Activated CD8-positive, alpha-beta memory T cell treated with anti-CD3 and anti-CD28 coated beads for 1 hour (primary cell): ENCODE measurements at places on chromosomes 12 and 14.
A peak's percentile ranks its signal among the peaks of the same experiment; 100 is the strongest.

DNA sequence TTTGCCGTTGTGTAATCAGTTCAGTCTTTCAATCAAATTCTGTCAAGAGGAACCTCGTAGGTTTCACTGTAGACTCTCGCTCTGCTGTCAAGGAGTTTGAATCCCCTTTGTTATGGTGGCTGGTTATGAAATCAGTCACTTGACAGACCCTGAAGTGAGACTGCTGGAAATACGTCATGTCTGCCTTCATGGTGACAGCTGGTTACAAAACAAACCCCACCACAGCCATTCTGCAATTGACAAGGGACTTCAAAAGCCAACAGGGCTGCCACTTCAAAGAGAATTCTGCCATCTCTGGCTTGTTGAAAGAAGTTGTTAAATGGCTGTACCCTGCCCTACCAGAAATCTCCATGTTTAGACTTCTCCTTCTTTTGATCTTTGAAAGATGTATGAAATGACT, 286.9 kb downstream of the ERC1 start:
- peak; percentile 38 for DNase-seq

- no peak for DNase-seq
These were observed 127.1 kb downstream of the CAPZA3 start for GRCh38 chr12:18864900-18865561.

GRCh38 chr12:114477989-114478395, 72.0 kb upstream of the TBX5 start:
- no peak for DNase-seq

DNA sequence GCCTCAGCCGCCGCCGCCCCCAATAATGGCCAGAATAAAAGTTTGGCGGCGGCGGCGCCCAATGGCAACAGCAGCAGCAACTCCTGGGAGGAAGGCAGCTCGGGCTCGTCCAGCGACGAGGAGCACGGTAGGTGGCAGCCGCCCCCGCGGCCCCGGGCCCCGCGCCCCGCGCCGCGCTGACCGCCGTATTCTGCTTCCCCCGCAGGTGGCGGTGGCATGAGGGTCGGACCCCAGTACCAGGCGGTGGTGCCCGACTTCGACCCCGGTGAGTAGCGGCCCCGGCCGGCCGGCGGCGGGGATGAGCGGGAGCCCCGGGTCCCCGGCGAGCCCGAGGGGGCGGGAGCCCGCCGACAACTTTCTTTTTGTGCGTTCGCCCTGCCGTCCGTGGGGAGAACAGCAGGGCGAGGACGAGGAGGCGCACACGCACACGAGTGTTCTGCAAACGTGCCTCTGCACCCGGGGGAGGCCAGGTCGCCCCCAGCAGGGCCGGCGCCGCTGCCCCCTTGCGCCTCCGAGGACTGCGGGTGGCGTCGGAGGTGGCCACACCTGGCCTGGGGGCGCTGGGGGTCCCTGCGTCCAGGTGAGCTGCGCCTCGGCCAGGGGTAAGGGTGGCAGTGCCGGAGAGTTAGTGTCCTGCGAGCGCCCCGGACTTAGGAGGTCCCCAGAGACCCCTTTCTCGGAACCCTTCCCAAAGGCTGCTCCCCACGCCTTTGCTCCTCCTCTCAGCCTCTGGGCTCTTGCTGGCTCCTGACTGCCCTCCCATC, 794 bp downstream of the RCOR1 start:
- DNase-seq = no peak

DNA sequence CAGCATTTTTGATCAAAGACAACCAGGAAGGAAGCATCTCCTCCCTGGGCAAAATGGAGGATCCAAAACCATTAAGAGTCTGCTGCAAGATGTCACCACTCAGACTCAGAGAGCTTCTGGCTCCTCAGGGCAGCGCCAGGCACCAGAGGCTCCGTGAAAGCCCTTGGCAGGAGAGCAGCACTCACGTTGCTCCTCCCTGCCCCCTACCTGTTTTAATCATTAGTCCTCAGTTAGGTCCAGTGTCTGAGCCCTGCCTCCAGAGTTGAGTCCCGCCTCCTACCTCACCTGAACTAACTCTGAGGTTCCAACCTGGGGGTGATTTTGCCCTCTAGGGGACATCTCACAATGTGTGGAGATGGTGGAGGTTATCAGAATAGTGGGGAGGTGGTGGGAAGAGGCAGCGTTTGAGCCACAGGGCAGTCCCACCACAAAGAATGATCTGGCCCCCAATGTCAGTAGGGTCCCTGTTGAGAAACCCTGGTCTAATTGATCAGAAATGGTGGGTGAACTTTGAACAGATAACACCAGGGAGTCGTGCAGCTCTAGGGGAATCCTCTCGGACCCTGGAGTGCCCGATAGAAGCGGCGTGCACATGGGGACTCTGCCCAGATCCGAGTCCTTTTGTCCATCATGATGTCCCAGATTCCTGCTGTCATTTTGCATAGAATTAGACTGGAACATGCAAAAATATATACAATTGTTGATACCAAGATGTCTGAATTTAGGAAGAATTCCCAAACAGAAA, 156.7 kb upstream of the DIO3 start:
- DNase-seq = no peak

GRCh38 chr12:118984161-118984943, 3.0 kb downstream of the SRRM4 start:
- no peak for DNase-seq

- no peak for DNase-seq
These were observed 2.5 kb upstream of the PSMC1 start for GRCh38 chr14:90253826-90254225.

- DNase-seq = no peak
These were observed 31.6 kb downstream of the SPTLC2 start for GRCh38 chr14:77584809-77585208.

DNA sequence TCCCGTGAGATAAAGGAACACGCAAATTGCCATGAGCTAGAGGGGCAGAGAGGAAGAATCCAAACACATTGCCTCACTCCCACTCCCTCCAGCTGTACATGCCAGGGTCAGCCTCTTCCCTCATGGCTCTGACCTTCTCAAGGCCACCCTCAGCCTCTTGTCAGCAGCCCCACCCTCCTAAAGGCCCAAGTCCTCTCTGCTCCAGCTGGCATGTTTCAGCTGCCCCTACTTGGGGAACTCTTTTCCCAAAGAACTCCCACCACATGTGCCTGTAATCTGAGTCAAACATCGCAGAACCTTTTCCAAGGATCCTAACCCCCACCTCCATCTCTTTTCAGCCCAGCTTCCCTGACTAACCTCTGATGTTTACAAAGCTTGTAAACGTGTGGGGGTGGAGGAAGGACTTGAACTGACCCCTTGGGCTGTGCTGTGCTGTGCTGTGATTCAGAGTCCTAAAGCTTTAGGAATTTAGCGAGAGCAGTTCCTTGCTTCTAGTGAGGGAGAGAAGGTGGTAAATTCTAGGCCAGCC, 7.3 kb upstream of the CACNB3 start:
- no peak for DNase-seq

DNA sequence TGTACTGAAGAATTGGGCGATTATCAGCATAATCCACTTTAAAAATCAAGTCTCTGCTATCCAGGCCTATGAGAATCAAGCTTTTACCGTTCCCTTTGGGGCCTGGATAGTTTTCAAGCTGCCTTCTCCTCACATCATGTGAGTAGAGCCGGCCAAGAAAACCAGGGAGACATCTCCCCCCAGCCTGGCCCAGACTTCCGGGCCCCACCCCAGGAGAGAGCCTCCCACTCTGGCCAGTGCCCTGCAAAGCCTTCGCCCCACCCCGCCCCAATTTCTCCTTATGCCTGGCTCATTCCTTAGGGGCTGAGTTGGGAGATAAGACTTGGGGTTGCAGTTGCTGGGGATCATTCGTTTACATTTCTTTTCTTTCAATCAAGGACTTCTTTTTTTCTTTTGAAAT, 1.4 kb upstream of the TMEM132C start:
- no peak for DNase-seq

DNA sequence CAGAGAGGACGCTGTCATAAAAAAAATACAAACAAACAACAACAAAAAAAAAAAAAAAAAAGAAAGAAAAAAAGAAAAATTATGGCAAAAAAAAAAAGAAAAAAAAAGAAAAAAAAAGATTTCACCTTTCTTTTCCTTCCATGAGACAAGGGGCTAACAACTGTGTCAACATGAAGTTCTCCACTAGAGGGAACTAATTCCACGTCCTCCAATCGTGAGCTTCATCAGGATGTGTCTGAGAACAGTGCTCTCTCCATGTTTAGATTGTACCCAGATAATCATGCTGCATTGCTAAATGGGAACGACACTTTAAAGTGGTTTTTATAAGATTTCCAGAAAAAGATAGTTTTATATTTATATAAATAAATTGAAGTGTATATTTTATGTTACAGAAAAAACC, 96.2 kb upstream of the PTPRB start:
- no peak for DNase-seq

DNA sequence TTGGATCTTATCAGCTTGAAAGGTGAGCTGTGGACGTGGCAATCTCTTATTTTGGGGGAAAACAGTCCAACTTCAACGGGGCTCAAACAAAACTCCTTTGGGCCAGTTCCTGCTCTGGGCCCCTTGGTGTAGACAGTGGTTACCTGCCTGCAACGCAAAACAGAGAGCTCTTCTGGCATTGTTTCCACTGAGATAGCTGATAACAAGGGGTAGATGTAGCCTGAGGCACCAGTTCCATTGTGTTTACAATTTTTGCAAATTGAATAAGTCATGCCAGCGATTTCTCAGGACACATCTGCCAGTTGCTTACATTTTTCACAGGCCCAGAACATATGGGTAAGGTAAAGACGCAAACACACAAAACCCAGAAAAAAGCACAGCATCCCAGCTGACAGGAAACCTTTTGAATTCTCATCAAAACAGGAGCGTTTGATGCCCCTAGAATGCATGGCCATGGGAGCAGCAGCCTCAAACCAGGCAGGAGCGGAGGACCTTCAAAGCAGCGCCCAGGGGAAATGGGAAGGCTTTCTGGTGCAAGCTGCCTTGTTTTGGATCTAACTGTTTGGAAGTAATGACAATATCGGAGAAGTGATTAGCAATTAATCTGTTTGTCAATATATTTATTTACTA, 259.7 kb downstream of the AACS start:
- DNase-seq = no peak

GRCh38 chr12:122851820-122852219, 16.6 kb downstream of the HIP1R start:
- DNase-seq = no peak

- no peak for DNase-seq
These were observed 76.4 kb upstream of the FAR2 start for GRCh38 chr12:29072631-29073030.

DNA sequence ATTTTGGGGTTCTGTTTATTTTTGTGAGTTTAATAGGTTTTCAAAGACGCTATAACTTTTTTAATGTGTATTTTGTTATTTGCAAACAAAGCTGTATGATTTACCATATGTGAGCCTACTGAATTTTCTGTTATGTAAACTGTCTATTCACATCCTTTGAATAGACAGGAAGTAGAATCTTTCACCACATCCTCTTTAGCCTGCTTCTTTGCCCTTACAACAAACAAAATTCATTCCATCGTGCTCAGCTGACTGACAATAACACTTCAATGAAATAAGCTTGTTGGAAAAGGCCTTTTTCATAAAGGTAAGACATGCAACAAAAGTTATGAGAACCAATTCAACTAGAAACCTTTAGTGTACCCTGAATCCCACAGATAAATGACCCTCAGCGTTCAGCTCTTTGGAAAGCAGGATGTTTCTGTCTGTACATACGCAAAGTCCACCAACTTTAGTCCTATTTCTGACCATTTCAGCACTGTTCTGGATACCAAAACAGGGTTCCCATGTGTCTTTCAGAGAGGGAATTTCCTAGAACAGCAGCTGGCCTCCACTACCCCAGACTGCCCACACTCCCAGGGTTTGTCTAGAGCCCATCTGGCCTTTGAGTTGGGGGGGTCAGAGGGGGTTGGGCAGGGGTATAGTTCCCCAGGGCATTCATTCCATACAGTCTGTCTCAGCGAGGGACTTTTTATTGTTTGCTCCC, 71.3 kb downstream of the DUSP6 start:
- no peak for DNase-seq

GRCh38 chr12:114041136-114041535, 75.0 kb upstream of the RBM19 start:
- DNase-seq = no peak

DNA sequence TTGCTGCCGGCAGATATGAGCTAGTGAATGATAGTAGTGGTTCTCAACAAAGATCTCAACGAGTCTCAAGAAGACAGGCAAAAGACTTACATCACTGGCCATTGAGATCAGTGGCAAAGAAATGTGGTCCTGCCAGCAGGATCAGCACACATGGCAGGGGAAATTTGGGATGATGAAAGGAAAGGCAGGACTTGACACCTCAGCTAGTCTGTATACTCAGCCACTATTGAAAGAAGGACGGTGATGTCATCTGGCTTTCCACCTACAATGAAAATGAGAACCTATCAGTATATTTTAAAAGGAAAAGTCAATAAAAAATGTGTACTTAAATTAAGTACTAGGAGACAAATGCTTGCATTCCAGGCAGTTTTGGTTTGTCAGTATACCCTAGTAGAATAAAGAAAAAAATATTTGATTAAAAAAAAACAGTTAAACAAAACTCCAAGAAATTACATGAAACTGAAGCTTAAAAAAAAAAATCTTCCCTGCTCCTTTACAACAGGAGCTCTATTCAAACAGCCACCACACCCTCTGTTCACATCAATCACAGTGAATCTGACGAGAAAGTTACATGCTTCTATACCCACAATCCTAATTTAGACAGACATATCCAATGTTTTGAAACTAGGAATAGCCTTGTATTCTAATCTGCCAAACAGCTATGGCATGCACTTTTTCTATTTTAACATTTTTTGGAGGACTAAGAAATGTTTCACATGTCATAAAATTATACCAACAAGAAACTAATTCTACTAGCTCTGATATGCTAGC, 34.9 kb downstream of the RAD9B start:
- DNase-seq = no peak

GRCh38 chr14:36405589-36406274, 85.3 kb upstream of the MBIP start:
- DNase-seq = no peak

GRCh38 chr12:8852119-8852518, 29.7 kb downstream of the A2ML1 start:
- no peak for DNase-seq

DNA sequence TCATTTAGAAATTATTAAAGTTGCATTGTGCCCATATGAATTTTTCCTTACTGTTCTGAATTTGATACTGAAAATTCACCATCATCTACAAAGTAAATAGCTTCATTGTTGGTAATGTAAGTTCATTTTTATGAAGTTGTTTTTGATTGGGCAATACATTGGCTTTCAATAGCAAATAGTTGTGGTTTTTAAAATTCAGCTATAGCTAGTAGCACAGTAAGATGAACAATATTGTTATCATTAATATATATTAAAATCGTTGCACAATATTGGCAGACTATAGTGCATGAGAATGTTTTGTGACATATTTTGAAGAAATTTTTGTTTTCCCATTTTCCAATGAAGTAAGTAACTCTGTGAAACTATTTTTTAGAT, 575.0 kb downstream of the PRKD1 start:
- DNase-seq = no peak

DNA sequence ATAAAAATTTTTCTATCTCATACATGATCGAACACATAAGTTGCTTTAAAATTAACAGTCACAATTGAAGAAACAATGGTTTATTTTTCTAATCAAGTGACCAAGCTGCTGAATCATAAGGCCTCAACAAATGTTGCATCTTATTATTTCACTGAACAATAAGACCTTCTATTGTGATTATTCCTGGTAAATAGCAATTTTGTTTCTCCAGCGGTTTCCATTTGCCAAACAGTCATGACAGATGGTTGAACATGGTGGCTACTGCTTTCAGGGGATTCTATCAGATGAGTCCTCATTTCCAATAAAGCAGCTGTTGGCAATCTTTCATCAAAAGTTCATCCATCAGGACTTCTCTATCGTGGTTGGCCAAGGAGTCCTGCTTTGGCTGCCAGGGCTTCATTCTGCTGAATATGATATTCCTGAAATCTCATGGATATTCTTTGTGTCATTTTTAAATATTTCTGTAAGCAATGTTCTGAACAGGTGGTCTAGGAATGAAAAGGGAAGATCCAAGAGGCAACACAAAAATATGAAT, 13.0 kb downstream of the TOMM20L start:
- no peak for DNase-seq
